Stimulated activated CD4-positive, alpha-beta T cell treated with anti-CD3 and anti-CD28 coated beads, Interleukin-1b, Interleukin-23, amount 100 ng/mL, for 24 hours (primary cell): ENCODE measurements at places on chromosomes 2 and 18.

DNA sequence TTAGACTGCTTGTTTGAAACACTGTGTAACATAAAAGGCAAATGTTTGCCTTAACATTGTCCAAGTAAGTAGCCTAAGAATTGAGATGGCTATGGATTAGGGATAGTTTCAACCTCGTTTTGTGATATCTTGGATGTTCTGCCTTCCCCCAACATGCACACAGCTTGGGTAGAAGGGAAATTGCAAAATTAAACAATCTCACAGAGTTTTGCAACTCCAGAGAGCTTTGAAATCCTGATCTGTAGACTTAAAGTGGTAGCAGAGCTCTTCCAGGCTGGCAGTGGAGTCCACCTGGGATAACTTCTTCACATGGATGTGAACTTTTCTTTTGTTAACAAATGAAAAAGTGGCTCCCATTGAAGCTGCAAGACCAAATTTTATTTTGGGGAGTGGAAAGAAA, 59.6 kb downstream of the CHRNA1 start:
- no peak for DNase-seq

GRCh38 chr2:84865181-84865783, 15.6 kb downstream of the TRABD2A start:
- DNase-seq = no peak

DNA sequence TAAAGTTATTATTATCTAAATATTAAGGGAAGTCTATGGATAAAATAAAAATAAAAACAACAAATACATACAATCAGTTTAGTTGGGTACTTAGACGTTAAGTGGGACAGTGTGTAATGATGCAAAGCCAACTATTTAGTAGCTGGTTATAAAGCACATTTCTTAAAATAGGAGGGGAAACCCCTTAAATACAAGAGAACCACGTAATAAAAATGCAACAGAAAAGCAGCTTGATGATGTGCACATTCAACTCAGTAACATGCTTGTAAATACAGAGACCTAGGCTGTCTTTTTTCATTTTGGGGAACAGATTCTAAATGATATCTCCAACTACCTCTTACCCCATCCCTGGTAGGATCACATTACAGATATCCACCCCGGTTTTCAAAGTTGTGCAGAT, 134.3 kb upstream of the AQP4 start:
- DNase-seq = no peak

DNA sequence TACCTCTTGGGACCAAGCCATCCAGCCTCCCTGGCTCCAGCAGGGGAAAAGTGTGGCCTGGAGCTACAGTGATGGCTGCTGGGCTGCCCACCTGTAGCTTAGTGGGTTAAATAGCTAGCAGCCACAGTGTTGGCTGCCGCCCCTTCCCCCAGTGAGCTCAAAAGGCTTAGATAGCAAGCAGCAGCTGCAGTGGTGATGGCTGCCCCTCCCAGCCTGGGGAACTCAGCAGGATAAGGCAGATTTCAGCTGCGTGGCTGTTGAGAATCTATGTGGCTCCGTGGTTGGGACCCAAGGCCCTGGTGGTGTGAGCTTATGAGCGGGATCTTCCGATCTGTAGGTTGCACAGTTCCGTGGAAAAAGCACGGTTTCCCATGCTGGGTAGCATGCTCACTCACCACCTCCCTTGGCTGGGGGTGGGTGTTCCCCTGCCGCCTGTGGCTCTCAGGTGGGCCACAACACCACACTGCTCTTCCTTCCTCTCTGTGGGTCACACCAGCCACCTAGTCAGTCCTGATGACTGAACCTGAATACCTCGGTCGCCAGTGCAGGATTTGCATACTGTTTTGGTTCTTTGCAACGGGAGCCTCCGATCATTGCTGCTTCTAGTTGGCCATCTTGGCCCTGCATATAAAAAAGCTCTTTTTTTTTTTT, 946.5 kb upstream of the FAM98A start:
- DNase-seq = no peak

DNA sequence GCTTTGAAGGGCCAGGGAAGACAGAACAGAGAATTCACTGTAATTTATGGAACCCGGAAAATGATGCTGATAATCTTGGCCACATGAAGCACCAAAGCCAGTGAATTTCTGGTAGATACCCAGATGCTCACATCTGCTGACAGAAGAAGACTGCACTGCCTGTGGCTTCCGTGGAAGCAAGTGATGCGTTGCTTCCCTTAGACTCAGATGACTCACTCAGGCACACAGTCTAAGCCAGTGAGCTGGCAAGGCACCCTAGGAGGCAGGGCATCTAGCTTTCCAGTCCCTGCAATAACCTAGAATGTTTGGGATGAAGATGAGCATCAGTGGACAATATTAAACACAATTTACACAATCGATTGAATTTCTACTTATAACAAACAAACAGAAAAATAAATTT, 284.7 kb downstream of the CMPK2 start:
- DNase-seq = no peak

DNA sequence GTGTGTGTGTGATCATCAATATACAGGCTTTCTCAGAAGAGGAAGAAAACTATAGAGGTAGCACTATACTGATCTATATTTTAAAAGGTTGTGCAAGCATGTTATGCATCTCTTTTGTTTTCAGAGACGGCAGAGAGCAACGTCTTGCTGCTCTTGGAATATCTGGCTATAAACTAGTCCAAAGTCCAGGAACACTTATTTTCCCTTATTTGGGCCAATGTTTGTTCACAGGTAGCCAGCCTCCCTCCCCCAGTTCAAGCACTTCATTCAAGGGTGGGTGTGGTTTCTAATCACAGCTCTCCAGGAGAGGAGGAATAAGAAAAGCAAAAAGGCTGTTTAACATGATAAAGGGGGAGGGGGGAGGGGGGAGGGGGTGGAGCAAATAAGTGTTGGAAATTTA, 4.2 kb downstream of the FZD5 start:
- no peak for DNase-seq

- DNase-seq = no peak
These were observed 158.4 kb downstream of the BCL2 start for GRCh38 chr18:63161032-63161760.

GRCh38 chr2:167492486-167492885, 604.2 kb downstream of the XIRP2 start:
- DNase-seq = no peak

- DNase-seq = no peak
These were observed 462.7 kb upstream of the CDH20 start for GRCh38 chr18:60870261-60871153.

DNA sequence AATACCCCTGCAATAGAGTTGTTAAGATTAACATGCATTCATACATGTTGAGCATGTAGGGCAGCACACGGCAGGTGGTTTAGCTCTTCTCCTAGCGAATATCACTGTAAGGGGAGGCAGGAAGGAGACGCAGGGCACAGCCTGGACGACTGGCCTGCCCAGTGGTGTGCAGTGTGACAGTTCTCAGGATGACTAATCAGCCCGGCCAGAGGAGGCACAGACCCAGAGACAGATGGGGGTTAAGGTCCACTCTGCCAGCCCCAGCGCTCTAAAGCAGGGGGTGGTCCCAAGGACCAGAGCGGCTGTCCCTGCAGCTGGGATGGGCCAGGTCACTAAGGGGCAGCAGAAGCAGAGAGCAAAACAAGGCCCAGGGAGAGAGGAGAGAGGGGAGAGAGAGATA, 63.7 kb downstream of the RNF152 start:
- no peak for DNase-seq

GRCh38 chr2:72923833-72924352, 6.6 kb downstream of the EMX1 start:
- DNase-seq = no peak
